ENCODE measurements at places on chromosomes 6 and 20.
A peak's percentile ranks its signal among the peaks of the same experiment; 100 is the strongest.

- peak; percentile 5 for DNase-seq
These were observed 532 bp upstream of the PM20D2 start for GRCh38 chr6:89145091-89145955.

DNA sequence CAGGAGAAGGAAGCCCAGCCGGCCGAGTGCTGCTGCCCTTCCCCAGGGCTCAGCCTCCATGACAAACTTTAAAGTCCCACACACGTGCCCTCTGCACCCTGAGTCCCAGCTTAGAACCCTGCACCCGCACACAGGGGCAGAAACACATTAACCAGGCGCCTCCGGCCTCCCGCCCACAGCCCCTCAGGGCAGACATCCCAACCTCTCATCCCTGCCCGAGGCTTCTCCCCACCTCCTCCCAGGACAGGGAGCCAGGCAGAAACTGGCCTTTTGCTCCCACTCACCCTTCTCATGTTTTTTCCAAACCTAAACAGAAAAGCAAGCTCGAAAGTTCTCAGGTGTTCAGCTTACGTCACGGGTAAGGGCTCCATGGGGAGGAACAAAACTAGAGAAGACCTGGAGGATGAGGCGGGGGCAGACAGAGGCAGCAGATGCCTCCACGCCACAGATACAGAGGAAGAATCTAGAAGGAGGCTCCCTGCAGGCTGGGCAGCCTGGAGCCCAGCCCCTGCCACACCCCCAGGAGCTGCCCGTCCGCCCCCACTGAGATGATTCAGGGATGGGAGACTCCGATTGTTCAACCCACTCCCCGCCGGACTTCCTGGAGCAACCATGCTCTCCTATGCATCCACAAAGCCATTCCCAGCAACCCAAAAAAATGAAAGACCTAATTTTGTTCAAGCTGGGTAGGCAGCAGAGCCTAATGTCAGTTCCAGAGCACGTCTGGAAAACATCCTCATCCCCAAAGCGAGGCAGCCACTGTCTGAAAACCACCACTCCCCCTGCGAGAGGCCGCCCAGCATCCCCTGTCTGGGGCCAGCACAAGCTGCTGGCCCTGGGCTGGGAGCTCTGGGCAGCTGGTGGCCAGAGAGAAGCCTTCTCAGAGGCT, 8.8 kb downstream of the KCNQ2 start:
- DNase-seq, result no peak

GRCh38 chr6:15076565-15076964, 169.3 kb upstream of the JARID2 start:
- DNase-seq, result no peak

DNA sequence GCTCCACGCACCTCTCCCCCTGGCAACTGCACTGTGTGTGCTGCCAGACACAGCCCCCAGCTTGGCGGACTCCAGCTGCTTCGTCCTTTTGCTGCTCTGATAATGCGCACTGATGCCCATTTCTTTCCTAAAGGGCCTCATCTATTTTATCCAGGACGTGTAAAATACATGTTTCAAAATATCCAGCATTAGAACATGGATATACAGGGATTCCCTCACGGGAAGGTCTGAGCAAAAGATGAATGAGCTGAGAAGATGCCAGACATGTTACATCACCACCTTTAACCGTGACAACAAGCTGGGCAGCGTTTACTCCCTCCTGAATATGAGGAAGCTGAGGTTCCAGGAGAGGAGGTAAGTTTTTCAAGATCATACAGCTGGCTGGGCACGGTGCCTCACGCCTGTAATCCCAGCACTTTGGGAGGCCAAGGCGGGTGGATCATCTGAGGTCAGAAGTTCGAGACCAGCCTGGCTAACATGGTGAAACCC, 32.8 kb downstream of the TNXB start:
- DNase-seq, result no peak

- no peak for DNase-seq
These were observed 33.3 kb downstream of the NTSR1 start for GRCh38 chr20:62741701-62742491.

- DNase-seq, result no peak
These were observed 1.7 kb upstream of the RPL7L1 start for GRCh38 chr6:42877695-42878094.

GRCh38 chr20:49534255-49534712, 33.7 kb downstream of the PTGIS start:
- peak; percentile 30 for DNase-seq

GRCh38 chr6:158646023-158646910, 1.7 kb upstream of the DYNLT1 start:
- no peak for DNase-seq

GRCh38 chr6:4774715-4775493, 1.3 kb upstream of the CDYL start:
- DNase-seq, result peak; percentile 6

GRCh38 chr6:136640132-136640915, 90.1 kb upstream of the MAP7 start:
- no peak for DNase-seq

GRCh38 chr6:42026540-42026939, 23.8 kb upstream of the TAF8 start:
- DNase-seq, result no peak

- peak; percentile 38 for DNase-seq
These were observed at the start of gene LPIN3 for GRCh38 chr20:41340327-41341055. LPIN3 (plus strand) TSS chr20:41340821; CDS start chr20:41345804, 4,983 bp downstream.

DNA sequence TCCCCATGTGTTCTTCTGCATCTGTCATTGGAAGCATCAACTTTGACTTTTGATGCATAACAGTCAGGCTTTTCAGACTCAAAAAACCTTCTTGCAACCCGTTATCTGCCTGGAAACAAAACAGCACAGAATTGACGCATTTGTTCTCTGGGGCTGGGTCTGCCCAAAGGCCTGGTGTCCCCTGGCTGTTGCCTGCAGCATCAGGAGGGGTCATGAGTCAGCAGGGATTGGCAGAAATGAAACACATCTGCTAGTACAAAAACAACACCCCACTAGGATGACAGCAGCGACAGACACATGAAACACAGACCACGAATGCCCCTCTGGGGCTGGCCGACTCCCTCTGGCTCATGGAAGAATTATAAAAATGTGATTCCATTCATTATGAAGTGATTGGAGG, 157.6 kb upstream of the INSM1 start:
- no peak for DNase-seq

- DNase-seq, result no peak
These were observed 155.8 kb downstream of the GRM4 start for GRCh38 chr6:33990061-33990541.

DNA sequence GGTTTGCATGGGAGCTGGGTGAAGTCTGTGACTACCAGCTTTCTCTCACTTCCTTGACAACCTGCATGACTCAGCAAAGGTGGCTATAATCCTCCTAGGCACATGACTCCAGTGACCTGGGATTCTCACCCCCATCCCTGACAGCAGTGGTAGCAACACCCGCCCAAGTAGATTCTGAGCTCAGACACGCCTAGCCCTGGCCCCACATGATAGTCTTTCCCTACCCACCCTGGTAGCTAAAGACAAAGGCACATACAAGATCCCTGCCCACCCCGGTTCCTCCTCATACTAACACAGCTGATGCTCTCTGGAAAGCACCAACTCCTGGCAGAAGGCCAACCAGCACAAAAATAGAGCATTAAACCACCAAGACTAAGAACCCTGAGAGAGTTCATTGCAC, 25.9 kb upstream of the CRISP1 start:
- no peak for DNase-seq

- DNase-seq, result peak; percentile 52
These were observed 55.0 kb upstream of the FOXC1 start for GRCh38 chr6:1554476-1555310.

GRCh38 chr6:80234401-80234800, 127.9 kb downstream of the BCKDHB start:
- DNase-seq, result no peak

- no peak for DNase-seq
These were observed 33.5 kb downstream of the GHRH start for GRCh38 chr20:37228082-37228481.

- DNase-seq, result no peak
These were observed 349.2 kb downstream of the ZFAND3 start for GRCh38 chr6:38168699-38169098.

DNA sequence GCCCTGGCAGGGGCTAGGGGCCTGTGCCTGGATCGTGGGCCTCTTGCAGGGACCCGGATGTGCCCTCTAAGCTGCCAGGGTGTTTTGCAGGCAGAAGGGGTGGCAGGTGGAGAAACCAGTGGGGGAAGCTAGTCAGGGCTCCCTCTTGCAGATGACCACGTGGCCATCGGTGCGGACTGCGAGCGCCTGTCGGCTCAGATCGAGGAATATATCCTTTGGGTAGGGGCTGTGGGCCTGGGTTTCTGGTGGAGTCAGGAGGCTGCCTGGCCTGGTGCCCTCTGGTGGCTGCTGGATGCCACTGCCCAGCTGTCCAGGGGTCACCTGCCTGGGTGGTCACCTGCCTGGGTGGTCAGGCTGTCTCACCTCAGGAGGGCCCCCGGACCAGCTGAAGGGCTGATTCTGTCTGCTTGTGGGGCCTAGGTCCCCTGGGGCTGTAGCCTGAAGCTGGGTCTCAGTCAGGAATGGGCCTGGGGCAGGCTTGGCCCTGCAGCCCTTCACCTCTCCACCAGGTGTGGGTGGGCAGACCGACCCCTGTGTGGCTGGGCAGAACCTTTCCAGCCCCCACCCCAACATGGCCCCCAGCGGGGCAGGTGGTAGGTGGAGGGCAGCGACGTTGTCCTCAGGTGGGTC, 6.7 kb downstream of the TCEA2 start:
- DNase-seq, result no peak

GRCh38 chr6:55696501-55696900, 117.5 kb upstream of the HMGCLL1 start:
- no peak for DNase-seq

DNA sequence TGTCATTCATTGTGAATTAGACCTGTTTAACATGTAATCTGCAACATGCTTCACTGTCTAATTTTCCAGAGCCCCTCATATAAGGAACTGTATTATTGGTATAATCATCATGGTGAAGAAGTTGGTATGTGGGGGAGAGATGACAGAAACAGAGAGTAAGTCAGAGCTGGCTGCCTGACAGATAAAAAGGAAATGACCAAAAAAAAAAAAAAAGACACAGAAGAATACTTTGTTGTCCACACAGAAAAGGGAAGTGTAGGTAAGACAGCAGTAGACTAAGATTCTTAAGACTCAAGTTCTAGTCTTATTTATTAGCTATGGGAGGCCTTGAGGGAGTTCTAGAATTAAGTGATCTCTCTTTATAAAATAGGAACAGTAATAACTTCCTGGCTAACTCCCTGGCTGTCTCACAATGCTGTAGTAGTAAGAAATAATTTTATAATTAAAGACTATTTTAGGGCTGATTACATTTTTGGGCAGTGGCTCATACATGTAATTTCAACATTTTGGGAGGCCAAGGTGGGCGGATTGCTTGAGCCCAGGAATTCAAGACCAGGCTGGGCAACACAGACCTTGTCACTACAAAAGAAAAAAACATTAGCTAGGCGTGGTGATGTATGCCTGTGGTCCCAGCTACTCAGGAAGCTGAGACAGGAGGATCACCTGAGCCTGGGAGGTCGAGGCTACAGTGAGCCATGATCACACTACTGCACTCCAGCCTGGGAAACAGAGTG, 102.5 kb downstream of the PRL start:
- no peak for DNase-seq

- DNase-seq, result no peak
These were observed 215.5 kb upstream of the MCHR2 start for GRCh38 chr6:100209323-100210136.

GRCh38 chr6:3330199-3330598, 71.5 kb downstream of the PSMG4 start:
- no peak for DNase-seq

DNA sequence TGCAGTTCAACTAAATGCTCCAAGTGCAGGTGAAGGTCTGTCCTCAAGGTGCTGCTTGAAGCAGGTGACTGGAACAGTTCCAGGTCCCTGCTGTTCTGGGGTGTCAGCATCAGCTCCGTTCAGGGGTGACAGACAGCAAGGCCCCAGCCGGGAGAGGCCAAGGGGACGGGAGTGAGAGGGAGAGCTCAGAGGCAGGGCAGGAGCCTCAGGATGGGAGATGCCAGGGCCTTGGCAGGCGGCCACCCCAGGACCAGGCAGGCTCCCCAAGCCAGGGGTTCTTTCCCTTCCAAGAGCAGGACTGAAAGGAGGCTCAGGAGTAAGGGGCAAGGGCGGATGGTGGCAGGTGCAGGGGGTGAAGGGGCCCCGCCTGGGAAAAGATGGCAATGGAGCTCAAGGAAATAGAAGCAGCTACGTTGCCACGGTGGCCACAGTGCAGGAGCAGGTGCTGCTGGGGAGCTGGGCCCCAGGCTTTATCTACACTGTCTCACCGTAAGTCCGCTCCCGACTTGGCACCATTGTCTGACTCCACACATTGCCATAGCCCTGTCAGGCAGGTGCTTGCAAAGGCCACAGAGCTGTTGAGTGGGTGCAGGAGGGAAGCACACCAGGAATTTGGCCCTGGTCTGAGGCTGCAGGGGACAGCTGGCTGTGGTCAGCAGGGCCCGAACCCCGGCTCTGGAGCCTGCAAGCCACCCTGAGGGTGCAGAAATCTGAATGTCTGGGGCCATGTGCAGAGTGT, 43.1 kb downstream of the ERMARD start:
- no peak for DNase-seq

GRCh38 chr6:54716010-54716409, 130.6 kb upstream of the FAM83B start:
- no peak for DNase-seq

GRCh38 chr6:154245506-154245905, 111.1 kb downstream of the IPCEF1 start:
- DNase-seq, result no peak

GRCh38 chr6:146890644-146891434, 292.1 kb downstream of the ADGB start:
- DNase-seq, result no peak

DNA sequence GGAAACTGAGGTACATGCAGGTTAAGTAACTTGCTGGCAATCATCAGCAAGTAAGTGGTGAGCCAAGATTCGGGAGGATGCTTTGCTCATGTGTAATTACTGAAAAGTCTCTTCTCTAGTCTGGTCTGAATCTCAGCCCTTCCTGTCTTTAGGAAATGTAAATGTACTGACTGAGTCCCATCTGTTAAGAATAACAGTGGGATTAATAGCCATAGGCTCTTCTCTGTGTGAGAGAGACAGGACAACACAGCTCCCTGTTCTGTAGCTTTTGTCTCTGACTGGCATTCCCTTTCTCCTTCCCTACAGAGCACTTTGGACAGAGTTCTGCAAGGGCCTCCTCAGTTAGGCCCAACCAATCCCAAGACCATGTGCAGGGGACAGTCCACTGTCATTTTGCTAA, 131.3 kb upstream of the OGFRL1 start:
- no peak for DNase-seq

GRCh38 chr20:8790442-8791074, 278.3 kb upstream of the PLCB4 start:
- no peak for DNase-seq

- no peak for DNase-seq
These were observed 32.7 kb upstream of the TUBB2A start for GRCh38 chr6:3190056-3190455.

DNA sequence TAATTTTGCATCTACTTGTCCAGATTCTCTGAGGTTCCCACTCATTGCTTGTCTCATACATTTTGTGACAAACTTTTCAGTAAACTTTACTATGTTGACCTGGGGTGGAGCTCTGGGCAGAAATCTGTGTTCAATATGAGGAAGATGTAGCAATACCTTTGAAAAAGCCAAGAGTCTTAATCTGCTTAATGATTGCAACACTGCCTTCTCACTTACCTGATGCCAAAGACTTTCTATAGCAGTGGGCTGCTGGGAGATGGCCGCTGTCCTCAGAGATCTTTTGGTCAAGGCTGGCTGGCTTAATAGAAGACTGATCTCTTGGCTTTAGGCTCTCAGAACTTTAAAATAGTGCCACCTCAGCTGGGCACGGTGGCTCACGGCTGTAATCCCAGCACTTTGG, 70.1 kb upstream of the RBM24 start:
- DNase-seq, result no peak
